Activated T-cell treated with anti-CD3 and anti-CD28 coated beads, Interleukin-2, amount 50 U/mL, for 72 hours (primary cell): ENCODE measurements at places on chromosomes 7 and 10. TPM values are rescaled to one million over a fixed set of nuclear protein-coding genes. Genes with fewer than 3 reads are reported as not detected.

LIPK gene
- total RNA-seq = not detected

VSTM2A gene
- total RNA-seq = not detected

MAP3K8 gene
- total RNA-seq = 41.1 TPM

ZNF365 gene
- total RNA-seq = 0.30 TPM

NRCAM gene
- total RNA-seq = 2.5 TPM

BMPR1A gene
- total RNA-seq = 11.8 TPM

RHOBTB1 gene
- not detected for total RNA-seq

MCM7 gene
- 332 TPM for total RNA-seq

EBF3 gene
- total RNA-seq = not detected

NOBOX gene
- total RNA-seq = not detected

GIMAP6 gene
- 35.1 TPM for total RNA-seq
